HCT116 (cell line): ENCODE measurements at places on chromosomes 1 and 21. TPM values are rescaled to one million over a fixed set of nuclear protein-coding genes. Genes with fewer than 3 reads are reported as not detected.

Gene RPRD2
- total RNA-seq = 26.7 TPM

DNA sequence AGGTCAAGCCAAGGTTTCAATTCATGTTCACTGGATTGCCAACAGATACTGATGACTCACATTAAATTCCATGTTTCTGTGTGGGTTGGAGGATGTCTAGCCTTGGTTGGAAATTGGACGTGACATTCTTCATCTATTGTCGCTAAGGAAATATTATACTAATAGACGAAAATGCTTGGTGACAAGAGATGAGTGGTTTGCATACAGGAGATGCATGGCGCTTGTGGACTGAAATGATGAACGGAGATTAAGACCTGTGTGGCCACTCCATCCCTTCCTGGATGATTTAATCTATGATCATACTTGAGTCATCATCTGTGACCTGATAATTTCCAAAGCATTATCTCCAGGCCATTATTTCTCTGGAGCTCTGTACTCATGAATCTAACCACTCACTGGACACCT is 97.0 kb upstream of the CD34 start:
- peaks cover 15% of the 10 kb centered on the region for H3K4me1 ChIP-seq
- H3K27me3 ChIP-seq = no peaks in the 10 kb centered on the region
- no peak overlapping the region for H3K27ac ChIP-seq
- no peaks in the 10 kb centered on the region for H3K36me3 ChIP-seq
- no peak overlapping the region for H3K4me3 ChIP-seq

GRCh38 chr1:101367630-101368029 is 130.8 kb downstream of the S1PR1 start:
- H3K27ac ChIP-seq = no peak overlapping the region
- no peaks in the 10 kb centered on the region for H3K36me3 ChIP-seq
- no peak for DNase-seq
- no peaks in the 10 kb centered on the region; the same call in 1 of the 2 replicates for H3K4me1 ChIP-seq
- H3K4me3 ChIP-seq = no peak overlapping the region
- no peaks in the 10 kb centered on the region for H3K27me3 ChIP-seq

Gene NR1I3
- total RNA-seq = not detected

Gene E2F2
- total RNA-seq = 16.3 TPM

Gene PFKFB2
- total RNA-seq = 13.9 TPM

Gene GNAT2
- total RNA-seq = 0.76 TPM

DNA sequence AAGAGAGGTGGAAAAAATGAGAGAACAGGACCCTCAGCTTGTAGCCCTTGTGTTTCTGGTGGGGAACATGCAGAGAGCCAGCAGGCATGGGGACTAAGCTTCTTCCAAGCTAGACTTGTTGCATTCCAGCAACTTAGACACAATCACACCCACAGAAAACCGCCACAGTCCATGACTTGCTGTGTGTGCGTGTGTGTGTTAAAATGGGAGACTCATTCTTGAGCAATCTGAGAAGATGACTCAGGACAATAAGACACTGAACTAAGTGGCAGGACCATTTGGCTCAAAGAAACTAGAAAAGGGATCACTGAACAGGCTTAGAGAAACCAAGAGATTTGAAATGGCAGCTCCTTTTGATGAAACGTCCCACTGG is 78.0 kb downstream of the HLX start:
- DNase-seq = no peak
- H3K36me3 ChIP-seq = no peaks in the 10 kb centered on the region
- H3K4me3 ChIP-seq = no peak overlapping the region
- no peak overlapping the region for H3K27ac ChIP-seq
- H3K4me1 ChIP-seq = no peaks in the 10 kb centered on the region

DNA sequence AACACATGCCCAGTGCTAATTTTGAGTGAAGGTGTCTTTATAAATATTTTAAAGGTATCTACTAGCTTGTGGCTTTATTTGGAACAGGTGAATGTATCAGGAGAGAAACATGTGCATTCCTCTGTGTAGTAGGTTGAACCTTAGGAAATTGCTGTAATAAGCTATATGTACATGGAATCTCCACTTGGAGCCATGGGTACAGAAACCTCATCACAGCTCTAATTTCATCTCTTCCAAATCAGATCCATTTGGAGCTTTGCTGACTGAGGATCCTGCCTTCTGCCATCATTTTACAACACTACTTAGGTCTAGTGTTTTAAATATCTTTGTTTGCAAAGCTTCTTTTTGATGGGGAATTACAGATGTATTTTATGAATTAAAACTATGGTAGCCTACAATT is 2.1 kb downstream of the KCNK2 start:
- no peak for DNase-seq
- no peaks in the 10 kb centered on the region for H3K27me3 ChIP-seq
- H3K36me3 ChIP-seq = no peaks in the 10 kb centered on the region
- H3K4me3 ChIP-seq = no peak overlapping the region

GRCh38 chr1:50208315-50208714 is 99.6 kb downstream of the ELAVL4 start:
- peaks cover 66% of the 10 kb centered on the region for H3K27me3 ChIP-seq
- no peak overlapping the region for H3K4me3 ChIP-seq

DNA sequence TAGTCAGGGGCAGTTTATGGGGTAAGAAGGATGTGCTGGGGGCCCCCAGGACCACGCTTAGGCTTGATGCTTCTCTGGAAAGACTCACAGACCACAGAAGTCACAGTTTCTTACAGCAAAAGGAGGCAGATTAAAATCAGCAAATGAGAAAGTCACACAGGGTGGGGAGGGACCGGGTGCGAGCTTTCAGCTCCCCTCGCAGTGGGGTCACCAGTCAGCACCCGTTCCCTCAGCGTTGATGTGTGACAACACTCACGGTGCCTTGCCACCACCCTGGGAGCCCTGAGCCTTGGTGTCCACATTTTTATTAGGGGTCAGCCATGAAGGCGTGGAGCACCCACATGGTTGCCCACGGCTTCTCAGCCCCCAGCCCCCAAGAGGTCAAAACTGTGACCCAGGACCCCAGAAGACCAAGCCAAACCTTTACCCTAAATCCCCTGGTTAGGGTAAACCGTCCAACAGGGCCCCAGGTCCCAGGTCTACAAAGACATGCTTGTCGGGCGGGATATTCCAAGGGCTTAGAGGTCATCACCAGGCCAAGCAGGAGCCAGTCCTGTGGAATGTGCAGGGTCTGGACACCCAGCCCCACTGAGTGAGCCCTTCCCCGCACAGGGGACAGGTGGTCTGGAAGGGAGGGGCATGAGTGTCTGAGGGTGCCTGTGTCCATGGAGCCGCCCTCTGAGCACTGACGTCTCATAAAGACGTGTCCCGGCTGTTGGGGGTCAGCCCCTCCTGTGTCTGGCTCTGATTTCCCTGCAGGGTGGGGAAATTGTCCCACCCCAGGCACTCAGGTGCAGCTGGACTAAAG is 64.5 kb upstream of the ABCG1 start:
- DNase-seq = no peak
- no peak overlapping the region for H3K27ac ChIP-seq
- no peaks in the 10 kb centered on the region for H3K4me1 ChIP-seq
- H3K4me3 ChIP-seq = no peak overlapping the region

- no peak for DNase-seq
- peaks cover 9% of the 10 kb centered on the region; the same call in 1 of the 2 replicates for H3K4me1 ChIP-seq
- no peak overlapping the region for H3K27ac ChIP-seq
- H3K27me3 ChIP-seq = no peaks in the 10 kb centered on the region
- no peak overlapping the region for H3K4me3 ChIP-seq
These were observed 107.2 kb upstream of the DUSP10 start for GRCh38 chr1:221849110-221849509.

Gene FAM110D
- 0.34 TPM for total RNA-seq

DNA sequence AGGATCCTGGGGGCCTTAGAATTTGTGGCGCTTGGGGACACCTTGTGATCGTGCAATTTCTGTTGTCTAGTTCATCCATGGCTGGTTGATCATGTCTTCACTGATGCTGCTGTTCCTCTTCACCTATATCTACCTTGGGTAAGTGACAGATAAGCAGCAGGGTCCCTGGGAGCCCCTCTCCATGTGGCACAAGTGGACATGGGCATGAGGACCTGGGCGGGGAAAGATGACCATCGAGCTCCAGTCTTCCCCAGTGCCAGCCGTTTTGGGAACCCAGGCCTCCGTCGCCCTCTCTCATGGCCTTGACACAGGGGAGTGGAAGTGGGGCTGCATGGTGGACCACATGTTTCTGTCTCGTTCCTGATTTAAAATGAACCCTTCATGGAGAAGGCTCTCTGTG is 17.6 kb downstream of the PSEN2 start:
- H3K4me3 ChIP-seq = no peak overlapping the region
- peaks cover 4% of the 10 kb centered on the region for H3K4me1 ChIP-seq
- peaks cover 10% of the 10 kb centered on the region; the same call in 1 of the 2 replicates for H3K36me3 ChIP-seq
- no peak overlapping the region for H3K27ac ChIP-seq
- no peak for DNase-seq

- H3K27ac ChIP-seq = no peak overlapping the region
- no peaks in the 10 kb centered on the region for H3K27me3 ChIP-seq
- H3K4me3 ChIP-seq = no peak overlapping the region
These were observed 73.3 kb upstream of the SOX13 start for GRCh38 chr1:203999618-204000017.

GRCh38 chr1:184982002-184982954 is 8.0 kb upstream of the NIBAN1 start:
- no peak overlapping the region for H3K4me3 ChIP-seq
- H3K4me1 ChIP-seq = no peaks in the 10 kb centered on the region
- DNase-seq = peak; percentile 37
- H3K27me3 ChIP-seq = no peaks in the 10 kb centered on the region
- no peak overlapping the region for H3K27ac ChIP-seq

Gene DDX59
- total RNA-seq = 16.0 TPM

GRCh38 chr1:155008015-155008941 is 5.7 kb downstream of the ZBTB7B start:
- no peaks in the 10 kb centered on the region for H3K27me3 ChIP-seq
- H3K4me1 ChIP-seq = peaks cover 83% of the 10 kb centered on the region
- H3K4me3 ChIP-seq = no peak overlapping the region
- DNase-seq = no peak
- no peaks in the 10 kb centered on the region; the same call in 1 of the 2 replicates for H3K36me3 ChIP-seq
- H3K27ac ChIP-seq = peak overlapping the region; percentile 24; the same call in 1 of the 2 replicates

- no peaks in the 10 kb centered on the region for H3K27me3 ChIP-seq
- no peak overlapping the region for H3K27ac ChIP-seq
- H3K4me3 ChIP-seq = no peak overlapping the region
- no peak for DNase-seq
These were observed 38.5 kb upstream of the USP1 start for GRCh38 chr1:62398377-62398776.

- no peaks in the 10 kb centered on the region for H3K36me3 ChIP-seq
- H3K4me3 ChIP-seq = no peak overlapping the region
- DNase-seq = no peak
- H3K27me3 ChIP-seq = peaks cover 30% of the 10 kb centered on the region; the same call in 1 of the 2 replicates
These were observed 114.1 kb downstream of the C1orf94 start for GRCh38 chr1:34290831-34291230.
